ENCODE measurements at places on chromosomes 16 and 17. TPM values are rescaled to one million over a fixed set of nuclear protein-coding genes. Genes with fewer than 3 reads are reported as not detected.

GRCh38 chr17:19399750-19400450 lies 11.1 kb upstream of the RNF112 start:
- no peak for DNase-seq
- H3K27me3 ChIP-seq, result peaks cover 24% of the 10 kb centered on the region
- no peaks in the 10 kb centered on the region for H3K36me3 ChIP-seq
- peaks cover 8% of the 10 kb centered on the region for H3K4me1 ChIP-seq

- no peak for DNase-seq
- H3K4me1 ChIP-seq, result no peaks in the 10 kb centered on the region
- no peaks in the 10 kb centered on the region for H3K27me3 ChIP-seq
- H3K4me3 ChIP-seq, result no peak overlapping the region
These were observed 505.8 kb upstream of the ERCC4 start for GRCh38 chr16:13414154-13414553.

- no peak overlapping the region for H3K4me3 ChIP-seq
- peaks cover 18% of the 10 kb centered on the region for H3K27me3 ChIP-seq
- no peak overlapping the region for H3K27ac ChIP-seq
- no peaks in the 10 kb centered on the region for H3K4me1 ChIP-seq
These were observed 128.1 kb downstream of the MAF start for GRCh38 chr16:79472426-79472825.

The UNC45B gene
- not detected for total RNA-seq

The ADAD2 gene
- total RNA-seq, result not detected
